RPMI8226 (cell line): ENCODE measurements at places on chromosomes 1 and 21.

DNA sequence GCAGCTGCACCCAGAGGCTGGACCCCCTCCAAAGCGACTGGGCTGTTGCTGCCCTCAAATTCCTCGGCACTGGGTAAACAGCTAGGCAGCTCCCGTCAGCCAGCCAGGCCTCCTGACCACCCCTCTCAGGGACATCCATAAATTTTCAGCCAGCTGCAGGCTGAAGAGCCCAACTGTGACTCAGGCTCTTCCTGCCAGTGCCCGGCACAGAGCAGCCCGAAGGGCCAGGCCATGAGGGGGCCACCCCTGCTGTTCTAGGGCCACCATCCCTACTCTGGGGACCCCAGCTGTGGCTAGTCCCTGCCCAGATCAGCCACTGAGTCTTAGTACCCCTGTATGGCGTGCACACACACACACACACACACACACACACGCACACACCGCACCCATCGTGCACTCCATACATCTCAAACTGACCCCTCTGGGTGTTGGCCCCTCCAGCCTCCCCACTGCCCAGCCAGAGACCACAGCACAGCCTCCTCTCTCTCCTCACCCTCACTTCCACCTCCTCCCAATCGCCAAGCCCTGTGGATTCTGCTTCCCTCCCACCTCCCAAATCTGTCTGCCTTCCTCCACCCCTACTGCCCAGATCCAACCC, 6.2 kb upstream of the LAPTM5 start:
- no peak for DNase-seq

GRCh38 chr1:32489774-32490454, 25.0 kb downstream of the ZBTB8B start:
- DNase-seq = no peak

- DNase-seq = peak; percentile 72
Observed at GRCh38 chr1:242691610-242691945, 167.1 kb upstream of the PLD5 start.

DNA sequence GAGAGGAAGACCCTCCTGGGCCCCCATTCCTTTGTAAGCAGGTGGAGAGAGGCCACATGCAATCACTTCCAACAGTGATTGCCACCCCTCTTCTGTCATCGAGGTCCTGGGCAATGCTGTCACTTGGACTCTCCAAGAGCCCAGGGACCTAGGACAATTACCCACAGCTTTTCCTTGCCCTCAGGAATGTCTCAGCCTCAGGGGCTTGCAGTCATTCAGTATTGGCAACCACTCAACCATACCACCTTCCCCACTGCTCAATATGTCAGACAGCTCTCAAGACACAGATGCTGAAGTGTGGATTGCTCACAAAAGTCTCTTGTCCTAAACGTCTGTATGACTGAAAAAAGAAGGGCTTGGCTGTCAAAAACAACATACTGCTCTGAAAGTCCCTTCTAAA, 87.8 kb downstream of the PTPN14 start:
- no peak for DNase-seq
